ENCODE measurements at places on chromosomes 5 and 9.

DNA sequence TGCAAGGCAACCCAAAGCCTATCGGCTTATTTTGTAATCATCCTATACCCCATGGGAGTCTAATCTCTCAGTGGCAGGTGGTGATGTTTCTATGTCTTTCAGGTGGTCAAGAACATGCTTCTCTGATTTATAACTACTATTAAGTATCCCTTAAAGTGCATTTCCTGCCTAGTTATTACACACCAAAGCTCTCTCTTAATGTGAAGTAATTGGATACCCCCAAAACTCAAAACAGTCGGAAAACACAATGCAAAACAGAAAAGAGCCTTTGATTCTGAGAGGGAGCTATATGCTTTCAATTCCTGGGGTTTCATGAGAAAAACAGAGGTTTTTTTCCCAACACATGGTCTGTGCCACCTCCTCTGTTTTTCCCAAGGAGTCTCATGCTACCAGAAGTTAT lies 416.4 kb downstream of the CSNK1G3 start:
- DNase-seq, result no peak

- DNase-seq, result no peak
Observed at GRCh38 chr5:116847960-116848359, 273.3 kb upstream of the SEMA6A start.

DNA sequence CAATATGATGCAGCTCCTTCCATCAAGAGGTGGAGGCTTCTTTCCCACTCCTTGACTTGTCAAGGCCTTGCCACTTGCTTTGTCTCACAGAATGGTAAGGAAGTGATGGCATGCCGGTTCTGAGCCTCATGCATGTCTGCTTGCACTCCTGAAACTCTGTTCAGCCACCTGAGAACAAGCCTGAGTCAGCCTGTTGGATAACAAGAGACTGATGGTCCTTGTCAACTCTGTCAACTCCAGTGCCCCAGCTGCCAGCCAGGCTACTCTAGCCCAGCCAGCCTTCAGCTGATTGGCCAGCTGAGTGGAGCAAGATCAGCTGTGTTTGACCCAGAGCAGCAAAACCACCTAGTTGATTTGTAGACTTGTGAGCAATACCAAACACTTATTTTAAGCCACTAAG lies 4.4 kb upstream of the TENT4A start:
- DNase-seq, result no peak

DNA sequence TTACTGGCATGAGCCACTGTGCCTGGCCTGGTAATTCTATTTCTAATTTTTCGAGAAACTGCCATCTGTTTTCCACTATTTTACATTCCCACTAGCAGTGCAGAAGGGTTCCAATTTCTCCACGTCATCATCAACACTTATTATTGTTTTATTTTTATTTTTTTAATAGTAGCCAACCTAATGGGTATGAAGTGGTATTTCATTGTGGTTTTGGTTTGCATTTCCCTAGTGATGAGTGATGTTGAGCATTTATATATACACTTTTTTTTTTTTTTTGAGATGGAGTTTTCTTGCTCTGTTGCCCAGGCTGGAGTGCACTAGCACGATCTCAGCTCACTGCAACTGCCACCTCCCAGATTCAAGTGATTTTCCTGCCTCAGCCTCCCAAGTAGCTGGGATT lies 28.3 kb downstream of the WWC1 start:
- DNase-seq, result no peak

DNA sequence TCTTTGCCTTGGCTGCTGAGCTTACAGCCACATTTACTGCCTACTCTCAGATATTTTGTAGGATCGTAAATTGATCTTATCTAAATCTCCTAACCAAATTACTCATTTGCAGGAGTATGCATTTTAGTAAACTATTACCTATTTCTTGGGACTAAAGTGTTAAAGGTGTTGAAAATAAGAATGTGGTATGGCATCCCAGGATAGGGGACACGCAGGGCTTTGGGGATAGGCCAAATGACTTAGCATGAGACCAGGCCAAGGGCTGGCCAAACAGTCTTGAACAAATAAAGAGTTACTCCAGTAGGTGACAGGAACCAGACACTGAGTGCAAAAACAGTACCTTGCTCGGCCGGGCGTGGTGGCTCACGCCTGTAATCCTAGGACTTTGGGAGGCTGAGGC lies 25.1 kb downstream of the TBC1D2 start:
- no peak for DNase-seq

GRCh38 chr5:72472666-72473422 lies 34.4 kb downstream of the ZNF366 start:
- no peak for DNase-seq

DNA sequence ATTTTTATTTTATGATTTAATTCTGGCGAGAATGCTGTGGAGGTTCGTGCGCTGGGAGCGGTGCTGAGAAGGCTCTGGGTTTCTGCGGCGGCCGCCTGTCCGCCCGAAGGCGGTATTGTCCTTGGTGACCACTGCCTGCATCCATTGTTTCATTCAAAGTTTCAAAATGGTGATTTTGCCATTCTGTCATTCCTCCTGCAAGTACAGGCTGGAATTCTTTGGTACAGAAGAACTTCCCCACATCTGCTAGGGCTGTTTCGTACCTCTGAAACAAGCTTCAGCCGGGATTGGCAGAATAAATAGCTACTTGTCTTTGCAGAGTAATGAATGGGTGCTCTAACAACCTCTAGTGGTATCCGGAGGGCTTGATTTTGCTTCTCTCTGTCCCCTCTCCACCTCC lies 112.6 kb upstream of the CACNA1B start:
- no peak for DNase-seq

DNA sequence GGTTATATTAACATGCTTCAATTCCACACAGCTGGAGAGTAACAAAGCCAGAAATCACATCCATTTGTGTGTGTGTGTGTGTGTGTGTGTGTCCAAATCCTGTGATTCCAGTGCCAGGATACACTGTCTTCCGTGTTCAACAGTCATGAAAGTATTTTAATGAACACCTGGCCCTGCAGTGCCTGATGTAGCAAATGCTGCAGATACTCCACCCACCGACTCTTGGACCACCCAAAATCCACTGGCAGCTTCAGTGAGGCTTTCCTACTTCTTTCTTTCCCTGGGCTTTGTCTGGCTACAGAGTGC lies 13.1 kb upstream of the INSYN2B start:
- no peak for DNase-seq

- DNase-seq, result no peak
Observed at GRCh38 chr5:31827867-31828266, 188.9 kb downstream of the PDZD2 start.

DNA sequence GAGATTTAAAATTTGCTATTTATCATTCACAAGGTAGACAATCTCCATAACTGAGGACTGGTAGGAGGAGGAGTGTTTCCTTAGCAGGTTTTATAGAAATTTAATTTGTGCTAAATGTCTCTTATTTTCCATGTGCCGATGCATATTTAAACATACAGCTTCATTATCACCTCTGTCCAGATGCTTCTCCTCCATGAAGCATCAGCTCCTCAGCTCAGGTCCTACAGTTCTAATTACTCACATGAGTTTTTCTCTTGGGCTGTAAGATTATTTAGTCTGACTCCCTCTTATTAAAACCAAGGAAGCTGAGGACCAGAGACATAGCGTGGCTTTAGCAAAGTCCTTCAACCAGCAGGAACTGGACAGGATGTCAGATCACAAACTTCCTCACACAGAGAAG lies 300.2 kb upstream of the PANK3 start:
- DNase-seq, result no peak

GRCh38 chr9:136928591-136928990 lies 15.9 kb downstream of the FBXW5 start:
- no peak for DNase-seq

DNA sequence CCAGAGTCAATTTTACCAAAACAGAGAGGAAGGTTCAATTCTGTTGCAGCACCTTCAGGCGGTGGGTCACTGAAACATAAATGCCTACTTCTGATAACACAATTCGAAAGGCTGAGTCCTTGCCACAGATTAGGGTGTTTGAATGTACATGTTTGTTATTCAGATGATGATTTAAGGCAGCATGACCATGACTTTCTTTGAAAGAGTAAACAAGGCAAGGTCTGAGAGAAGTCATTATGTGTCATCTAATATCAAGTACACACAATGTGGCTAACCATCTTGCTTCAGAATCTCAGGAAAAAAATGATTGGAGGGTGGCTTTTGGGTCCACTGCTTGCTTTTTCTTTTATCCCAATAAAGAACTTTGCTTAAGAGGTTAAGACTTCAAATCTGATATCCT lies 457.5 kb downstream of the TAF11L14 start:
- no peak for DNase-seq

GRCh38 chr5:4720831-4721230 lies 419.3 kb upstream of the ADAMTS16 start:
- no peak for DNase-seq

GRCh38 chr5:179110528-179110927 lies 50.4 kb downstream of the ZNF354C start:
- no peak for DNase-seq

GRCh38 chr5:30368064-30368463 lies 825.4 kb upstream of the CDH6 start:
- DNase-seq, result no peak

GRCh38 chr5:99059685-99060084 lies 130.9 kb upstream of the CHD1 start:
- no peak for DNase-seq

DNA sequence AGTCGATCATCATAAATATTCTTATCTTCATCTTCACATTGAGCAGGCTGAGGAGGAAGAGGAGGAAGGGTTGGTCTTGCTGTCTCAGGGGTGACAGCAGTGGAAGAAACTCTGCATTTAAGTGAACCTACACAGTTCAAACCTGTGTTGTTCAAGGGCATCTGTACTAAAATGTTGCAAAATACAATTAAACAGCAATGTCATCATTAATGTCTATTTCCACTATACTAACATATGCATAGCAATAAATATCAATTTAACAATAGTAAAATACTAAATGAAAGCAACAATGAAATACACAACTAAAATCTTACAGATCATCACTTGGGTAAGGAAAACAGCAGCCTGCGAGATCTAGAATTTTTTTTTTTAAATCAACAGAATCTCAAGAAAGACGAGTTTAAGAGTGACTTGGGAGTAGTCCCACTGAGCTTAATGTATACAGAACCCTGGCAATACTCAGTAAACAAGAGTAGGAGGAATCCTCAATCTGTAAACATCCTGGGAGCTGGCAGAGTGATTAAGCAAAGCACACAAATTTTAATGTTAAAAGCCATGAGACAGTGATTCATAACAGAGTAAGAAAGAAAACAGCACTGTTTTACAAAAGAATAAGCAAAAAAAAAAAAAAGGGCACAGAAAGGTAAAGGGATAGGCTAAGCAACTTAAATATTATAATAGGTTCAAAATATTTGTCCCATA lies 10.0 kb downstream of the HOMER1 start:
- no peak for DNase-seq
